ENCODE measurements at places on chromosomes 11 and 22. TPM values are rescaled to one million over a fixed set of nuclear protein-coding genes. Genes with fewer than 3 reads are reported as not detected.

GRCh38 chr11:75100314-75100713 is 3.6 kb upstream of the OR2AT4 start:
- DNase-seq, result peak; percentile 82

GRCh38 chr11:64620381-64620971 is 29.5 kb downstream of the SLC22A12 start:
- DNase-seq, result peak; percentile 56

- no peak for DNase-seq
Measured at GRCh38 chr11:123480882-123481281, 50.8 kb downstream of the GRAMD1B start.

DNA sequence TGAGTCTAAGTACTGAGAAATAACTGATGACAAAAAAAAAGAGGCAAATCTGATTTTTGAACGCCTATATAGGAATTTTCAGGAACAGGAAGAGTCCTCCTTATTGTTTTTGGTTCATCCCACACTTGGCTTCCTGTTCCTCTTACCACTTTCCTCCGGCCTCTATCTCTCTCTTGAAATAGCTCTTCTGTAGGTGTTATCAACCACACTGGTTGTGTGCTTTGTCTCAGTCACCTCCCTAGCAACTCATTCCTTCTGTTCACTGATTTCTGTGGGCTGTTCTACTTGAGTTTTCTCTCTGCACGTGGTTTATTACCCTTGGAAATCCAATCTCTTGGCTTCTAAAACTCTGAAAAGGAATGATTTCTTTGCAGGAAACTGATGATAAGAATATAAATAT is 78.7 kb upstream of the C11orf87 start:
- DNase-seq, result no peak

GRCh38 chr11:123480290-123480815 is 50.3 kb downstream of the GRAMD1B start:
- no peak for DNase-seq

GRCh38 chr11:33598426-33599069 is 102.1 kb downstream of the C11orf91 start:
- no peak for DNase-seq

GRCh38 chr11:69307871-69308431 is 14.0 kb downstream of the MYEOV start:
- no peak for DNase-seq

DNA sequence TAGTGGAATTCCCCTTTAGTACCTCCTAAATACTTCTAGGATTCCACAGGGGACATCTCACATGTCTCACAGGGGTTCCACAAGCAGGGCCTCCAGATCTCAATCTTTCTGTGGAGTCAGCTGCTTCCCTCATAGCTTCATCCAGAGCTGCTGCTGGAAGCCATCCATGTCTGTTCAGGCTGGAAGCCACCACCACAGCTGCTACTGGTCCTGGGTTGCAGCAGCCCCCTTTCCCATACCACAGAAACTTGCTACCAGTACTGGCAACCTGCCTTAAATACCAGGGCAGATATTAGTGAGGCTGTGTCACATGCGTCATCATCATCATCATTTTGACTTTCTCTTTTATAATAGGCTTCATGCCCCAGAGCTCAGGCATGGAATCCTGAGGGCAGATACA is 242.7 kb upstream of the NCAM1 start:
- no peak for DNase-seq

IGF2 gene
- 0.07 TPM for total RNA-seq

APOBEC3G gene
- 23.4 TPM for total RNA-seq

PHF5A gene
- 69.0 TPM for total RNA-seq

IGLL1 gene
- not detected for total RNA-seq

GAL gene
- total RNA-seq, result not detected
